ENCODE measurements at places on chromosomes 12 and 14. TPM values are rescaled to one million over a fixed set of nuclear protein-coding genes. Genes with fewer than 3 reads are reported as not detected.

Gene NOPCHAP1
- 7.7 TPM for total RNA-seq

Gene DIO3
- total RNA-seq: not detected

Gene TBC1D30
- total RNA-seq: 24.4 TPM

Gene CCDC177
- not detected for total RNA-seq

Gene FGF6
- not detected for total RNA-seq

Gene SERPINA12
- total RNA-seq: not detected

Gene GLT8D2
- total RNA-seq: 1.5 TPM
